Renal pelvis (tissue), 12 donors: ENCODE measurements at places on chromosomes 1 and 21. TPM values are rescaled to one million over a fixed set of nuclear protein-coding genes. Genes with fewer than 3 reads are reported as not detected.

INTS11 gene
- polyA plus RNA-seq = 110 TPM

DYNLT4 gene
- polyA plus RNA-seq = 0.42 TPM

C1orf159 gene
- 18.2 TPM for polyA plus RNA-seq

FCRL1 gene
- polyA plus RNA-seq = 0.15 TPM

GSTM1 gene
- 105 TPM for polyA plus RNA-seq

NBPF4 gene
- not detected for polyA plus RNA-seq

DNA sequence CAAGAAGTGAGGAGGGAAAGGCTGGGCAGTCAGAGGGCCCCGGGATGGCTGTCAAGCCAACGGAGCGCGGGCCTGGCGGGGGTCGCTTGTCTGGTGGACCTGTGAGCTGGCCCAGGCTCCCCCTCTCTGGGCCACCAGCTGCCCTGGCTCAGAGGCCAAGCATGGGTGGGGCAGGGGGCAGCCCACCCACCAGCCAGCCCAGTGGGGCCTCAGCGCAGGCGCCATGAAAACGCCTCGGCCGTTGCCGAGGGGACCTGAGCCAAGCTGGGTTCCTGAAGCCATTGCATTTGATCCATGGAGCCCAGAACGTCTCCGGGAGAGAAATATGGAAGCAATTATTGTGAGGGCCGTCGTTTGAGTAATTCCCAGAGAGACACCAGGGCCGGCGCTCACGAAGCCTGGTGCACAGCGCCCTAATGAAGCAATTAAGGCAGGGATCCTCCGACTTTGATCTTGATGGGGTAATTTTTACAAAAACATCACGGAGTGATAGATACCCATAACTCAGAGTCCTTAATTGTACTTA, 90.5 kb upstream of the TTC34 start:
- no peak for DNase-seq

- no peak for DNase-seq
Observed at GRCh38 chr1:61842863-61843514, 100.7 kb downstream of the PATJ start.

- no peak for DNase-seq
Observed at GRCh38 chr1:182309631-182310351, 81.8 kb downstream of the GLUL start.

DNA sequence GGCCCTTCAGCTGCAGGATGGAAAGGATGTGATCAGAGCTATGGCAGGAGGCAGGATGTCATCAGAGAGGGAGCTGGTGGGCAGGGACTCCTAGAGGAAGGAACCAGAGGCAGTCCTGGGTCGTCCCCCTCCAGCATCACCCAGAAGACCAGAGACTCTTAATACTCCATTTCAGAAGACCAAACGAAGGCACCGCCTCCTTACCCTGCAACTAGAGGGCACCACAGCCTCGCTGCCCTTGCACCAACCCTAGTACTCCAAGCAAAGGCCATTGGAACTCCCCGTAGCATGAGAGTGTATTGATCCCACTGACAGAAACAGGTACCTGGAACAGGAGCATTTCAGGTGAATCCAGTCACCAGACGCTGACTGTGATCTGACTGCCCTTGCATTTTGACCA, 598.1 kb downstream of the NPHP4 start:
- no peak for DNase-seq

- no peak for DNase-seq
Observed at GRCh38 chr21:43778469-43779335, 2.6 kb upstream of the CSTB start.

DNA sequence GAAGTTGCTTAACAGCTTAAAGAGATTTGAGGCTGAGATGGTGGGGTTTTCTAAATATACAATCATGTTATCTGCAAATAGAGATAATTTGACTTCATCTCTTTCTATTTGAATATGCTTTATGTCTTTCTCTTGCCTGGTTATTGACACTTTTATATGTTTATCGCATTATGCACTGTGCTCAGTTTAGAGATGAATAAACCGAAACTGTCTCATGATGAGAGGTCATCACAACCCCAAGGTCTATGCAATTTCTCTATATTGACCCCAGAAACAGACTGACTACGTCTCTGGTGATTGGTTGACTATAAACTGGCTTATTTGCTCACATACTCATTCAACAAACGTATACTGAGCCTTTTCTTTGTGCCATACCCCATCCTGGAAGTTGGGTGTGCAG, 117.9 kb upstream of the NRIP1 start:
- no peak for DNase-seq

DNA sequence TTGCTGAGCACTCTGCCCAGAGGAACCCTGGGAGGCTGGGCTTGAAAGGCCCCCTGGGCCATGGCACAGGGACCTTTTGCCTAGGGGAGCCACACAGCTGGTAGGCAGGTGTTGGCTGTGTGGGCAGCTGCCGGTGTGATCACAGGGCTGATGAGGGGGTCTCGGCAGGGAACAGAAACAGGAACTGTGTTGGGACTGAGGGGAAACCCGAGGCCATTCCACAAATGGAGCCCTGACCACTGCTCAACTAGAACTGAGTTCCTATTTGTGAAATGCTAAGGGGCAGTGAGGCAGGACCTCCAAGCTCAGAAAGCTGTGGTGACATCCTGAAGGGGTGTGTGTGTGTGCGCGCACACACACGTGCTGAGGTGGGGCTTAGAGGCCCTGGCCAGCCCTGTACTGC, 6.4 kb upstream of the THEM5 start:
- no peak for DNase-seq

DNA sequence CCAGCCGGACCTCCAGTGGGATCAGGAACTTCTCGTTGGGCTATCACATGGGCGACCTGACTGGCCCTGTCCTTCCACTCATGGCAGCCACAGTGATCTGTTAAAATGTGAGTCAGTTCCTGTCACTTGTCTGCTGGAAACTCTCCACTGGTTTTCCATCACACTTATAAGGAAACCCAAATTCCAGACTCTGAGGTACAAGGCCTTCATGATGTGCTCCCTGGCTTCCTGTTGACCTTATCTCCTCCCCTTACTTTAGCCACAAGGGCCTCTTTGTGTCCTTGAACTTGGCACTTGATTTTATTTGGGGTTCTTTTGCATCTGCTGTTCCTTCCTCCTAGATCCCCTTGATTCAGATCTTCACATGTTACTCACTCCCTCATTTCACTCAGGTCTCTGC, 96.8 kb downstream of the TENT5C start:
- no peak for DNase-seq

DNA sequence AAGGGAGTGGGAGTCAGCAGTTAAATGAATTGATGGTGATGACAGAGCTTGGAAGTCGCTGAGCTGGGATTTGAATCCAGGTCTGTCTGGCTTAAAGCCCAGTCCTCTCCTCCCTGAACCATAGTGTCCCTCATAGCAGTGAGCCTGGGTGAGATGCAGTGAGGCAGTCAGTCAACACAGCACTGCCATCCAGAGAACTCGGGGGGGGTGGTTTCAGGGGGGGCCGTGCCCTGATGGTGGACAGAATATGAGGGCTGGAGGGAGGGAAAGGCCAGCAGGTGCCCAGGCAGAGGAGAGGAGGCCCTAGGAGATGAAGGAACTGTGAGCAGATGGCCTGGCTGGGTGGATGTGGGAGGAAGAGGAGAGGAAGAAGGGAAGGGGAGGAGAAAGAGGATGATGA, 405.6 kb downstream of the PTPRU start:
- DNase-seq = no peak
